Stimulated activated CD4-positive, alpha-beta T cell treated with anti-CD3 and anti-CD28 coated beads, Interleukin-2, amount 100 ng/mL, for 24 hours (primary cell): ENCODE measurements at places on chromosomes 7 and 10.
A peak's percentile ranks its signal among the peaks of the same experiment; 100 is the strongest.

GRCh38 chr10:9075420-9075819 is 1020.9 kb downstream of the GATA3 start:
- DNase-seq, result no peak

DNA sequence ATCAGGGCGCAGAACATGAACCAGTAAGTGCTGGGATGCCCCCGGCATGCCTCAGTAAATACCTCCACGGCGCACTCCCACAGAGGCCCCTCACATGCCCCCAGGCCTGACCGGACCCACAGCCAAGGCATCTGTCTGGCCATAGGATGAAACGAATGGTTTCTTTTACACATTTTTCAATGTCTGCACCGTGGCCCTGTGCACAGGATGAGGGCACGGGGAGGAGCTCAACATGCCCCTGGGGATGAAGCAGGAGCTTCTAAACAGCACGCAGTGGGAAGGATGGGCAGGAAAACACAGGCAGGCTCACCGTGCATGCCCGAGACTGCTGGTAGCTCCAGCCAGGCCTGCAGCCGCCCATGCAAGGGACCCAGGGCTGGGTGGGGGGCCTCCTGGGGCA is 283.3 kb downstream of the TNS3 start:
- DNase-seq, result no peak

GRCh38 chr10:90887555-90887954 is 15.8 kb downstream of the RPP30 start:
- no peak for DNase-seq

GRCh38 chr7:7504910-7505704 is 30.6 kb downstream of the COL28A1 start:
- no peak for DNase-seq

GRCh38 chr10:77926566-77927401 is at the start of gene DLG5:
TSS of gene DLG5 (minus strand) at chr10:77926755. CDS start at chr10:77926520, 235 bp downstream.
- DNase-seq, result peak; percentile 57

DNA sequence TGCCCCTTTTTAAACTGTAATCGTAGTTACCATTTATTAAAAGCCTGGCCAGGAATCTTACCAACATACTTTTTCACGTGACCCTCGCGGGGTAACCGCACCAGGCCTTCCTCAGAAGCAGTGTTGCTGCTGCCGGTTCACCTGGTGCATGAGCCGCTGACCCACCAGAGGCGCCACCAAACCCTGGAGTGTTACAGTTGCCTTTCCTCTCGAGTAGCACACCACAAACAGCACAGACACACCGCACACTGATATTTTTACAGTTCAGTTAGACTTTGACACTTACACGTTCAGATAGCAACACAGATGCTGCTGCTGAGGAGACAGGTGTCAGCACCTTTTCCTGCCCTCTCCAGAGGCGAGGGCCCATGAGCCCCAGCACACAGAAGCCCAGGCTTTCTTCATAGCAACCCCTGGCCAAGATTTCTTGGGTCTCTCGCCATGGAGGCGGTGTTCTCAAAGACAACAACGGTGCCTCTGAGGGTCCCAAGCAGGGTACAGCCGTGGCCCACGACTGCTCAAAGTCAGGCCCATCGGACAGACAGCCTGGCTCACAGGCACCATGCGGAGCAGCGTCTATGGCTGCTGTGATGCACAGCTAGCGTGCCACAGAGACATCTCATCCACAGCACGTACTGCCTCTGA is 123.1 kb downstream of the DIP2C start:
- DNase-seq, result no peak

DNA sequence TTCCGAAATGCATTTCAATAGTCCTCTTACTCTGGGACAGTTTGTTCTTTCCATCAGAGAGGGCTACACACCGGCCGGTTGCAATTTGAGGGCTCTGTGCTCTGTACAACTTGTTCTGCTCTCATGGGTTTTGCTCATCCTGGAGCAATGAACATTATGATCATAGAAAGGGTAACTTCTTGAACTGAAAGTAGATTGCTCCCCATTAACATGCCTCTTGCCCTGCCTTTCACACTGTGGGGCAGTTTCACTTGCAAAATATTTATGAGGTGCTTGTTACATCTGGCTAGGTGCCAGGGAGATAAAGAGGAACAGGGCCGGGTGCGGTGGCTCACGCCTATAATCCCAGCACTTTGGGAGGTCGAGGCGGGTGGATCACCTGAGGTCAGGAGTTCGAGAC is 97.3 kb upstream of the MPP7 start:
- DNase-seq, result no peak

GRCh38 chr10:1369665-1370064 is 313.5 kb downstream of the WDR37 start:
- no peak for DNase-seq

- DNase-seq, result no peak
These were observed 10.1 kb upstream of the NKX2-3 start for GRCh38 chr10:99522470-99523250.

GRCh38 chr7:65444899-65445823 is 71.5 kb downstream of the ZNF92 start:
- DNase-seq, result no peak

DNA sequence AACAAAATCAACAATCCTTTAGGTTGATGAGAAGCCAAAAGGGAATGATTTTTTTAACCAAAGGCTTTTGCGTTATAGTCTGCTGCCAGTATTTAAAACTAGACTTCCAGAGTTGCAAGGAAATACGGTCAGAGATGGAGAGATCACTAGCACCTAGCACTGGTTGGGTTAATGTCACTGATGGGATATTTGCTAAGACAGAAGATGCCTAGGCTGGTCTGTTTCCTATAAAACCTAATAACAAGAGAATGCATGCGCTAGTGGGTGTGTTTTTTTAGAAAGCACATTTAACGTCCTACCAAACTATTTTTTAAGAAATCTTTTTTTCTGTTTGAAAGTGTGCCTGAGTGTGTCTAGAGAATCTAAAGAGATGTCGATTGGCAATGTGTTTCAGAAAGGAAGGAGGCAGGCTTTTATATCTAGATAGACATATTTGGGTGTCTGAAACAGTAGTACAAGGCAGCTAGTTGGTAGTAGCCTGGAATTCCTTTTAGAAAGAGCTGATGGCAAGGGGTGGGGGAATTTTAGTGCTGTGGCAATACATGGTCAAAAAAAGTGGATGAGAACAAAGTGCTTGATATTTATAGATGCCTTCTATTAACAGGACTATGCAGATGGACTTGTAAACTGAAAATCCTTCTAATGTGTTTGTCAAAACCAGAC is 863 bp downstream of the CALD1 start:
- DNase-seq, result no peak

DNA sequence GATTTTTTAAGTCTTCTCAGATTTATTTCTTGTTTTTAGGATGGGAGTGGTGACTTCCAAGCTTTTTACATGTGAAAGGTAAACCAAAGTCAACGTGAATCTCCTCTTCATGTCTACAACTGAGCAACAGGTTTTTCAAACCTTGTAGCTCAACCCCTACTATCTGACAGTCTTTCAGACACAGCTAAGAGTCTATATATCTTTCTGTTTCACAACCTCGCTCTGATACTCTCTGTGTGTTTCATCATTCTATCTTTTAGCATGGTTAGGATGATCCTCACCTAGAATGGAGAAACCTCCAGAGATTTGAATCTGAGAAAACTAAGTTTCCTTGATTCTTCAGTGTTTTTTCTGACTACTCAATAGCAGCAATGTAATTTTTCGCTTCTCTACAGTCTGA is 96.1 kb downstream of the EPDR1 start:
- DNase-seq, result no peak

DNA sequence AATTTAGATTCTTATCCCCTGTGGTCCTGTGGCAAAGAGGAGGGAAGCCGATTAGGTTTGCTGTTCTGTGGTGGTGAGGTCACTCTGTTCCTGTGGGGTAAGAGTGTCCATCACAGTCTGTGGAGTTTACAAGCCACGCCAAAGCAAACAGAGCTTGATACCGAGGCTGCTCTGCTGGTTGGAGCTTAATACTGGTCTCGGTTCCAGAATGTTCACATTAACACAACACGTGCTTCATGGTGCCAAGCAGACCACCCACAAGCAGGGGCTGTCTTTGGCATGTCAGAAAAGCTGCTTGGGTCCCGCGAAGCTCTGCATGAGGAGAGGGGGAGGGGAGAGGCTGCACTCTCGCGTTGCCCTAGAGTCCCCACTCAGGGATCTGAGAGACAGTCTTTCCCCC is 47.5 kb downstream of the DNAJB6 start:
- DNase-seq, result no peak

DNA sequence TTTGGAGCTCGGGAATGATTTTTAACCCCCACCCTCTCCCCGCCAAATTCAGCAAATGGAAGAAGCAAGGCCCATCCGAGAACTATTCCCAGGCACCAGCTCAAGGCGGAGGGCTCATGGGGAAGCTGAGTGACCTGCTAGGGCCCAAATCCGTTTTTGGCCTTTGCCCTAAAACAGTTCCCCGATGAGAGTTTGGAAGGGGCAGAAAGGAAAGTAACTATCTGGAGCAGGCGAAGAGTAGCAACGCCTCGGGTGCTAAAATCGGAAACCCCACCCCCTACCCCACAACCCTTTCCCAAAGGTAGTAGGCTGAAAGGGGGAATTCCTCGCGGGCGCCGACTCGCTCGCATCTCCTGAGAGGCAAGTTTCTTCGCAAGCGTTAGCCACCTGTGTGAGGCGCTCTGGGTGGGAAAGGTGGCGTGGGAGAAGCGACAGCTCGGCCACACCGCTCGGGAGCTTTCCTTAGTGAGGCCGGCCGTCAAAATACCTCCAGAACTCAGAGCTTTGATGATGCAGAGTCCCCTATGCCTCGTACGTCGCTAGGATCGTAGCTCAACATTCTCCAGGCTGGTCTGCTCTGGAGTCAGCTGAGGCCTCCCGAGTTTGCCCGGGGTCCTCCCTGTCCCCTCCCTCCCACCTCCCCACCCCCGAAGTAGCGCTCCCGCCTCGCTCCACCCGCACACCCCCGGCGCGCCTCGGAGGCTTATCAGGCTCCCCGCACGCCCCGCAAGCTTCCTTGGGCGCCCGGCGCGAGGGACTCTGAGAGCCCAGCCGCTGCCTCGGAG is 642 bp upstream of the PRKG1 start:
- no peak for DNase-seq

DNA sequence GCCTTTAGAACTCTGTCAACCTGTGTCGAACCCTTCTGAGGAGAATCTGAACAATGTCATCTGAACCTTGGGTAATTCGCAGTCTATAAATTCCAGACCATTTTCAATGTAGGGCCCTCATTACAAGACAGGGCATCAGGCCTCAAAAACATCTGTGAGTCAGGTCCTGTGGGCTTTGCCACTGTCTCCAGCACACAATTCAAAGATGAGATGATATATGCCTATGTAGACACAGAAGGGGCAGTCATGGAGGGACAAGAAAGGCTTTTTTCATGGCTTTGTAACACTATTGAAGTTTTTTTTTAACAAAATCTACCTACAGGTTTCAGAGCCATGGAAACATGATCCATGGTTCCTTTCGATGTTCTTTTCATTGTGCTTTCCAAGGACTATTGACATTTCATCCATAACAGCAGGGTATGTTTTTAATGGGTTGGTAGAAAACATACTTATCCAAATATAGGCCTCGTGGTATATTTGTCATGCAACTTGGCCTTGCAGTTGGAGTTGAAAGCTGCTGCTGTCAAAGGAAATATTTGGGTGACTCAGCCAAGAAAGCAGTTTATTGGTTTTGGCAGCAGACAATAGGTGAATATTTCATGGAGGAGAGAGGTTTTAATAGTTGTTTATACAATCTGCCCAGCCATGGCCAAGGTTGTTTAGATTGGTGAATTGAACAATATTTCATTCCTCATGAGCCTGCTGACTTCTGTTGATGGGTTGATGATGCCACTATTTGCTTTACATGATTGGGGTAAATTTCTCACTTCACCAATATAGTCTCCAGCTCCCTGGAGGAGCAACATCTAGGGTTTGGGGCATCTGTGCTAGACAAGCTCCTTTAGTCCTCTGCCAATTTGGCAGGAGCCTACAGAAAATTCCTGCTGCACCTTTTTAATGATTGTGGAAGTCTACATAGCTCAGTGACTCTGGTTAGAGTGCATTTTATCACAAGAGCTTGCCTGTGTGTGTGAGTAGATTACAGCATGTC is 158.4 kb upstream of the TMEM72 start:
- no peak for DNase-seq

DNA sequence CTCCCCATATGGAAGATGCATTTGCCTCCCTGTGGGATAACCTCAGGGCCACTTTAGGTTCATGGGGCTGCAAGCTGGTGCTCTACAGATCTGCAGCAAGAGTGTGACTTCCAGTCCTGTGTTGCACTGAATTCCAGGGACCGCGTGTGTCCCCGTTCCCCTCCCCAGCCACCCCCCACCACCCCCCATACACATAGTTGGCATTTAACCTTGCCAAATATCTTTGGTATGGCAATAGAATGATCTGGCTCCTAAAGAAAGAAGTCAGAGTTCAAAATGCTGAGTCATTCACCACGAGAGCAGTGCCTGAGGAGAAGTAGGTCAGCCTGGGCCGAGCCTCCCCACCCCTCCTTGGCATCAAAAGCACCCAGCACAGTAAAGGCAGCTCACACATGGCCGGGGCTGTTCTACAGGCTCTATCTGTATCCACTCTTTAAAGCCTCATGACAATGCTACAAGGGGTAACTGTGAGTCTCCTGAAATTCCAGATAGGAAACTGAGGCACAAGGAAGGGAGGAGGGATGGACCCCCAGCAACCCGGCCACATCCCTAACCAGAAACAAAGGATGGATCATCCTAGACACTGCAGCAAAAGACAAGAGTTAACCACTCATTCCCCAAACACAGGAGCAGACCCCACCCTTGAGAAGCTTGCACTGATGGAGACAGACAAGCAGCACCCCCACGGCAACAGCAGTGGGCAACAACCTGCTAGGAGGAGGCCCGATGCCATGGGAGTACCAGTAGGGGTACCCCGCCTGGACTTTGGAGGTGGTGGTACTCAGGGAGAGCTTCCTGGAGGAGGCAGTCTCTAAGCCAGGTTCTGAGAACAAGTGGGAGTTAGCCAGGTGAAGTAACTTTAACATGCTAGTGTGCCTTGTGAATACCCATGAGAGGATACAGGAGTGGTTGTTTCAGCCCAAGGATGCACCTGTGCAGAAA is 70.3 kb upstream of the NANOS1 start:
- no peak for DNase-seq

DNA sequence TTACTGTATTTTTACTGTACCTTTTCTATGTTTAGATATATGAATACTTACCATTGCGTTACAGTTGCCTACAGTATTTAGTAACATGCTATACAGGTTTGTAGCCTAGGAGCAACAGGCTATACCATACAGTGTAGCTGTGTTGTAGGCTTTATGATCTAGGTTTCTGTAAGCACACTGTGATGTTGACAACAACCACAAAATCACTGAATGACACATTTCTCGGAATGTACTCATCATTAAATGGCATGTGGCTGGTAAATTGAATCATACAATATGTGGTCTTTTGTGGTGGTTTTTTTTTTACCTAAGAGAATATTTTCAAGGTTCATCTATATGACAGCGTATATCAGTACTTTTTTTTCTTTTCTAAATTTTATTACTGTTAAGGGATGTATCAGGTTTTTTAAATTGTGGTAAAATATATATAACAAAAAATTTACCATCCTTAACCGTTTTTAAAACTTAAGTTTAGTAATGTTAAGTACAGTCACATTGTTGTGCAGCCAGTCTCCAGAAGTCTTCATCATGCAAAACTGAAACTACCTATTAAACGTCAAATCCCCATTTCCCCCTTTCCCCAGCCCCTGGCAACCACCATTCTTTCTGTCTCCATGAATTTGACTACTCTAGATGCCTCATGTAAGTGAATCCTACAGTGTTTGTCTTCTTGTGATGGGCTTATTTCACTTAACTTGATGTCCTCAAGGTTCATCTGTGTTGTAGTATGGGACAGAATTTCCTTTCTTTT is 21.5 kb downstream of the BTAF1 start:
- no peak for DNase-seq
